ENCODE measurements at places on chromosomes 12 and 14.

DNA sequence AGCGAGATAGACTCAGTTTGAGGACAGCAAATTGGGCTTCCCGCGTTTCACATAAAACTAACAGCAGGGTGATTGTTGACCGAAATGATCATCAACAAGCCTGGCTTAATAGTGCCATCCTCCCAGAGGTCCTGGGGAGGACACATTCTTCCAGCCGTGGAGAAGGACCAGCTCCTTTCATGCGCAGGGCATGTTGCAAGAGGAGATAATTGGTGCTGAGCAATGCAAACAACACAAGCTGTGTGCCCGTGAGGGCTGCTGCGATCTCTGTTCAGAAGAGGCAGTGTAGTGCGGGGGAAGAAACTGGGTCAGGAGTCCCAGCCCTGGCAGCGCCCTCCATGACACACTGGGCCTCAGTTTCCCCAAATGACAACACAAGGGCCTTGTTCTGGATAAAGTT lies 54.3 kb downstream of the CCDC85C start:
- peaks cover 68% of the 10 kb centered on the region for H3K4me1 ChIP-seq
- H3K36me3 ChIP-seq: no peaks in the 10 kb centered on the region
- DNase-seq: no peak
- no peak overlapping the region for H3K27ac ChIP-seq

GRCh38 chr12:92486443-92487137 lies 216.2 kb upstream of the PLEKHG7 start:
- H3K4me3 ChIP-seq: no peak overlapping the region
- no peak overlapping the region for H3K27ac ChIP-seq
- no peaks in the 10 kb centered on the region for H3K27me3 ChIP-seq
- no peaks in the 10 kb centered on the region for H3K36me3 ChIP-seq

- peaks cover 35% of the 10 kb centered on the region for H3K4me1 ChIP-seq
- no peaks in the 10 kb centered on the region for H3K27me3 ChIP-seq
- peak; percentile 74 for DNase-seq
- H3K36me3 ChIP-seq: no peaks in the 10 kb centered on the region
Observed at GRCh38 chr14:69606258-69607184, 4.9 kb upstream of the SUSD6 start.

GRCh38 chr12:27014085-27014858 lies at the start of gene TM7SF3:
TM7SF3 (minus strand) TSS chr12:27014384; CDS start chr12:27014168, 216 bp downstream.
- H3K4me1 ChIP-seq: peaks cover 32% of the 10 kb centered on the region
- DNase-seq: peak; percentile 98
- peak within 1 kb of the TSS; percentile 95 for H3K27ac ChIP-seq
- H3K36me3 ChIP-seq: no peaks in the 10 kb centered on the region
- peak within 1 kb of the TSS; percentile 94 for H3K4me3 ChIP-seq

DNA sequence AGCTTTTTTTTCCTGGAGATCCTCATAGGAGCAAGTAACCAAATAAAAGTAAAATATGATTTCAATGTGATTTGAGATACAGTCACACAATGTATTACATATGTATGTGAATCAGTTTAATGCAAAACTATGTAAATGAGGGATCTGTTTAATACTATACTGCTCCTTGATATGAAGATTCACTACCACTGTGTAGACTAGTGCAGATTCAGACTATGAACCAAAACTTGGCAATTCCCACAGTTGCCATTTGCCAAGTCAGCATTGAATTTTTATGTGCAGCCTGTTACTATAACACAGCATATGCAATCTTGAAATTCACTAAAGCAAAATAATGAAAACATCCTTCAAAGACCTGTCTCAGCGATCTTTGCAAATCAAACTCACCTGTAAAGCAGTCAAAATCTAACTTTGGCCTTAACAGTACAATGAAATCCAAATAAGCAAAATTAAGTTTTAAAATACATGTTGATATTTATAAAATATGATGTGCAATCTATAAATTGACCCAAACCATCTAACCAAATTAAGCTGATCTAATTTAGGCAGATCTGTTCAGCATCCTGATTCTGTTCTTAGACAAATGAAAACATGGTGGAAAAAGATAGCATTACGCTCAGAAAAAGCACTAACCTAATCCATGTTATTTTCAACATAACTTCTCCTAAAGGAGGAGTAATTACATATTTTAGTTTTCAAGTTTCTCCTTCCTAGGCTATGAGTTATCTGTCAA lies 25.5 kb upstream of the LMNTD1 start:
- no peaks in the 10 kb centered on the region for H3K36me3 ChIP-seq
- H3K4me3 ChIP-seq: no peak overlapping the region
- no peak for DNase-seq
- H3K4me1 ChIP-seq: no peaks in the 10 kb centered on the region
- no peaks in the 10 kb centered on the region for H3K27me3 ChIP-seq

GRCh38 chr12:34393821-34394150 lies 371.5 kb downstream of the ALG10 start:
- no peak overlapping the region for H3K4me3 ChIP-seq
- no peaks in the 10 kb centered on the region for H3K4me1 ChIP-seq
- H3K27me3 ChIP-seq: no peaks in the 10 kb centered on the region
- no peaks in the 10 kb centered on the region for H3K36me3 ChIP-seq
- H3K27ac ChIP-seq: no peak overlapping the region
- DNase-seq: no peak

DNA sequence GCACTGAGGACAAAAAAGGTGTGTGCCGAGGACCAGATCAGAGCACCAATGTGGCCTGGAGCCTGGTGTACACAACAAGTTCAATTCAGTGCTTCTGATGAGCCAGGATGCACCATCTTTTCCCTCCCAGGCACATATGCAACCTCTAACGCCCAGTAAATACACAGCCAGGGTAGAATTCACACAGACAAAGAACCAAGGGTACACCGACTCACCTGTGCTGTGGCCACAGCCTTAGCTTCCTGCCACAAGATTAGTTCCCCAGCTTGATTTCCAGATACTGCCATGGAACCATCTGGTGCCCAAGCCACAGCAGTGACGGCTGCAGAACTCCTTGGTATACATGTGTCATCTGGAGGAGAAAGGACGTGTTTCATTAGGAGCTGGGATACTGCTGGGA lies 29.4 kb downstream of the PARP2 start:
- DNase-seq: no peak
- H3K27me3 ChIP-seq: no peaks in the 10 kb centered on the region
- H3K4me1 ChIP-seq: peaks cover 22% of the 10 kb centered on the region
- peaks cover 78% of the 10 kb centered on the region for H3K36me3 ChIP-seq
- H3K4me3 ChIP-seq: no peak overlapping the region
- no peak overlapping the region for H3K27ac ChIP-seq

GRCh38 chr12:76813265-76813664 lies 49.4 kb downstream of the ZDHHC17 start:
- no peak overlapping the region for H3K4me3 ChIP-seq
- no peak overlapping the region for H3K27ac ChIP-seq
- peaks cover 13% of the 10 kb centered on the region for H3K4me1 ChIP-seq
- H3K36me3 ChIP-seq: peaks cover 5% of the 10 kb centered on the region
- H3K27me3 ChIP-seq: no peaks in the 10 kb centered on the region

DNA sequence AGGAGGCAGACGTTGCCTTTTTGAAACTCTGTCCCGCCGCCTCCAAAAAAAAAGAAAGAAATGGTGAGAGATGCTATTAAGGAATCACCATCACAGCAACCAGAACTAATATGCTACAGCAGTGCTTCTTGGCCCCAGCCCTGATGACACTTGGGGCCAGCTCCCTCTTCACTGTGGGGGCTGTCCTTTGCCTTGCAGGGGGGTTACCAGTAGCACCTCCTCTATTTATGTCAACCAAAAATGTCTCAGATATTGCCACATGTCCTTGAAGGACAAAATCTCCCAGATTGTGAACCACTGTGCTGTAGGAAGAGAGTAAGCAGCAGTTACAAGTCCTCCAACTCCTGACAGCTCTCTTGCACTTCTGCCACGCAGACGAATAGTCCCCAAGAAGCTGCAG lies 76.4 kb downstream of the LRRC74A start:
- no peak for DNase-seq
- no peaks in the 10 kb centered on the region for H3K36me3 ChIP-seq
- H3K27ac ChIP-seq: no peak overlapping the region
- H3K27me3 ChIP-seq: no peaks in the 10 kb centered on the region

DNA sequence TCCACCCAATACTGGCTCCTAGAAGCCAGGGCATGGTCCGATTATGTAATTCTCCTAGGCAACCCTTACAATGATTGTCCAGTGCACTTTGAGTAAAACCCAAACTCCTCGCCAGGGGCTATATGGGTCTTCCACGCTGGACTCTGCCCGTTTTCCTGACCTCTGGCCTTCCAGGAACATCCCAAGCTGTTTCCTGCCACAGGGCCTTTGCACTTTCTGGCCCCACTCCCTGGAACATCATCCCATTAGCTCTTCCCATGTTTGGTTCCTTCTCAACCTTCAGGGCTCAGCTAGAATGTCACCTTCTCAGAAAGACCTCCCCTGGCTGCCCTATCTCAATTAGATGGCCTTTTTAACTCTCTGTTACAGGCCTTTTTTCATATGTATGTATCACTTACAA lies 85.4 kb downstream of the IRF2BPL start:
- H3K27me3 ChIP-seq: no peaks in the 10 kb centered on the region
- no peak overlapping the region for H3K4me3 ChIP-seq
- H3K4me1 ChIP-seq: peaks cover 22% of the 10 kb centered on the region
- H3K36me3 ChIP-seq: no peaks in the 10 kb centered on the region
- no peak for DNase-seq

- H3K27me3 ChIP-seq: peaks cover 3% of the 10 kb centered on the region
- no peak for DNase-seq
- no peak within 1 kb of the TSS for H3K4me3 ChIP-seq
- no peak within 1 kb of the TSS for H3K27ac ChIP-seq
Observed at GRCh38 chr12:85874031-85874461, at the start of gene NTS. NTS (plus strand) TSS chr12:85874295; CDS start chr12:85874404, 109 bp downstream.

DNA sequence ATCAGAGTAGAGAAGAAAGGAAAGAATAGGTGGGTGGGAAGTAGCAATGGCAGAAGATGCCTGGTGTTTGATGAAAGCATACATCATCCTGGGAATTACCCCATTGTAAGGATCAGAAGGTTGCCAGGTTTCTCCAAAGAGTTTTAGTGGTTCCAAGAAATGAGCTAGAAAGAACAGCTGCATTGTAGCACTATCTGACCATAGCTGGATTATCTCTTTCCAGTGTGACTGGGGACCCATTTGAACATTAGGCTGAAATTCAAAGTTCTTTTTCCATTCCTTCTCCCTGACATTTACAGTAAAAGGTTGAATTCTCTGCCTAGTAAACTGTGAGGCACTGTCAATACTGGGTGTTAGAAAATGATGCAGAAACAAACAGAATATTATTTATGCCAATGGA lies 244.4 kb downstream of the GALC start:
- H3K36me3 ChIP-seq: no peaks in the 10 kb centered on the region
- H3K27me3 ChIP-seq: no peaks in the 10 kb centered on the region
- DNase-seq: no peak

DNA sequence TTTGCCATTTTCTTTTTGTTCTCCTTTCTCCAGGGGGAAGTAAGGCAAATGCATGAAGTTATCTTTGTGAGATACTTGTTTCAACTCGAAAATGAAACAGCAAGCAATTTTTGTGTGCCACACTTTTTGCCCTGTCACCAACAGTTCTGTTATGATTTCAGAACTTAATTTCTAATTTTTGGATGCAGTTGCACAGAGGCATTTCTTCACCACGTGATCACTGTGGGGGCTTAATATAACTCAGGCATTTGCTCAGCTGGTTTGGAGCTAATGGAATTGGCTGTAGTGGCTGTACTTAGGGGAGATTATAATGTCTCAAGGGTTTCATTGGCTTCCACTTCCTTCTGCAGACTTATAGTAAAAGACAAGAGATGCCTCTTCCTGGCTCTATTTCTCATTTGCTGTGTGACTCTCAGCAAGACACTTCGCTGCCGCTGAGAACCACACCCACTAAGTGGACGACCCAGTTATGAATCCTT lies 452.4 kb downstream of the RAD51B start:
- H3K4me3 ChIP-seq: no peak overlapping the region
- DNase-seq: no peak
- no peaks in the 10 kb centered on the region for H3K27me3 ChIP-seq
- H3K27ac ChIP-seq: no peak overlapping the region

DNA sequence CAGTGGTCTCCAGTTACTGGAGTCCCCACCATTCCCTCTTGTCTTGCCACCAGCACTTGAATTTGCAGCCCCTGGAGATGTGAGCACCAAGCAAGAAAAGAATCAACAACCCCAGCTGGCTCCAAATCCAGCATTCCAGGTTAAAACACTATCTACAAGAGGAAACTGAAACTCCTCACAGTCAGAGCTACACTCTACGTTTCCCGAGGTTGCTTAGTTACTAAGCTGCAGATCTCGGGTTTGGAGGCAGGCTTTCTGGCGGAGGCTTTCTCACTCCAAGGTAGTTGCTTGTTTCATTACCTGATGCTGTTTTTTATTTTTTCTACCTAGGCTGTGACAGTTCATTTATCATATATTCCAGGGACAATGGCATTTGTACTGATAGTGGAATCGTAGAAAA lies 248.1 kb downstream of the GLT1D1 start:
- no peaks in the 10 kb centered on the region for H3K4me1 ChIP-seq
- H3K36me3 ChIP-seq: no peaks in the 10 kb centered on the region
- DNase-seq: no peak
- H3K27me3 ChIP-seq: no peaks in the 10 kb centered on the region

Data from large intestine (tissue), 12 donors.